Heart right ventricle (tissue), 16 donors: ENCODE measurements at places on chromosomes 5 and 9. TPM values are rescaled to one million over a fixed set of nuclear protein-coding genes. Genes with fewer than 3 reads are reported as not detected.

GRCh38 chr5:149576021-149576420 lies 5.3 kb upstream of the ARHGEF37 start:
- H3K4me3 ChIP-seq = no peak overlapping the region
- peaks cover 18% of the 10 kb centered on the region for H3K4me1 ChIP-seq
- H3K36me3 ChIP-seq = no peaks in the 10 kb centered on the region

- H3K27me3 ChIP-seq = no peaks in the 10 kb centered on the region
- H3K36me3 ChIP-seq = no peaks in the 10 kb centered on the region
- H3K27ac ChIP-seq = no peak overlapping the region
- H3K4me1 ChIP-seq = no peaks in the 10 kb centered on the region
- H3K4me3 ChIP-seq = no peak overlapping the region
- DNase-seq = no peak
Observed at GRCh38 chr9:87898151-87898550, 15.5 kb downstream of the SPATA31E1 start.

DNA sequence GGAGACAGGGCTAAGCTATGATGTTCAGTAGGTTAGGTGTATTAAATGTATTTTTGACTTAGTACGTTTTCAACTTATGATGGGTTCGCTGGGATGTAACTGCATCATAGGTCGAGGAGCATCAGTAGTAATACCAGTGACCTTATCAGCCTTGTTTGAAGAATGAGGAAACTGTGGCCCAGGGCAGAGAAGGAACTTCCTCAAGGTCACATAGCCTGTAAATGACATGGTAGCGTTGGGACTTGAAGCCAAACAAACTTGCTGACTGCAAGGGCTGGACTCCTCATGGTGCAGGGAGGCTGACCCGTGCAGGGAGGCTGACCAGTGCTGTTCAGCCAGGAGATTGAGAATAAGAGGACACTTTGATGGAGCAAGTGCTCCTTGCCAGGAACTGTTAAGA lies 21.3 kb upstream of the PTPN3 start:
- no peaks in the 10 kb centered on the region for H3K4me1 ChIP-seq
- no peak overlapping the region for H3K27ac ChIP-seq
- H3K4me3 ChIP-seq = no peak overlapping the region
- DNase-seq = no peak
- no peaks in the 10 kb centered on the region for H3K27me3 ChIP-seq
- no peaks in the 10 kb centered on the region for H3K36me3 ChIP-seq

GRCh38 chr5:82274343-82275211 lies 3.6 kb downstream of the RPS23 start:
- H3K27ac ChIP-seq = no peak overlapping the region
- no peaks in the 10 kb centered on the region for H3K27me3 ChIP-seq
- no peak for DNase-seq
- peaks cover 22% of the 10 kb centered on the region for H3K4me1 ChIP-seq
- peaks cover 3% of the 10 kb centered on the region for H3K36me3 ChIP-seq
- no peak overlapping the region for H3K4me3 ChIP-seq

The ZBED3 gene
- 8.9 TPM for total RNA-seq

DNA sequence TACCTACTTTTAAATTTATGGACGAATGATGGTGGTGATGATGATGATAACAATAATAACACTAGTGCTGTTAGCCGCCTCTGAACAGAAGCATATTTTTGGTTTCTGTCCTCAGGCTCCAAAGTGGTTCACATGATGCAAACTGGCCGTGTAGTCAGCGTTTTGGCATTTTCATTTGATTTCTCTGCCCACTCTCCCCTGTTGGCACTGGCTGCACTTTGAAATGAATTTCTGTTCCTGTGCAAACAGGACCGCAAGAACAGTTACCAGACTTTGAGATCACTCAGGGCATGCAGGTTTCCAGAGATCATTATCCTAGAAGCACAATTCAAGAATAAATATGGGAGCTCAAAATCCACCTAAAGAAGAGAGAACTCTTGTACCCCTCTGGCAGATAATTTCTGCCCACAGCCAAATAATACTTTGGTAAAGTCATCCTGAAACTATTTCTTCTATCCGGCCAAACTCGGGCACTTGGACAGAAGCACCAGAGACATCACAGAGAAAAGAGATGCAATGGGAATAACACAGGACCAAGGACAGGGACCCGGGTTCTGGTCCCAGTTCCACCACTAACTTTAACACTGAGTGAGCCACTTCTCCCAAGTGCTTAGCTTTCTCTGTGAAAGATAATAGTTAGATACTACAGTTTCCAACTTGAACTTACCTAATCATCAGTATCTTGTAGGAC lies 201.7 kb upstream of the PTGER4 start:
- no peak overlapping the region for H3K4me3 ChIP-seq
- H3K27ac ChIP-seq = no peak overlapping the region
- no peak for DNase-seq
- H3K4me1 ChIP-seq = no peaks in the 10 kb centered on the region
- no peaks in the 10 kb centered on the region for H3K36me3 ChIP-seq

GRCh38 chr5:118196229-118196628 lies 792.1 kb downstream of the DTWD2 start:
- H3K4me1 ChIP-seq = no peaks in the 10 kb centered on the region
- DNase-seq = no peak
- H3K4me3 ChIP-seq = no peak overlapping the region
- H3K36me3 ChIP-seq = no peaks in the 10 kb centered on the region

- H3K27me3 ChIP-seq = no peaks in the 10 kb centered on the region
- H3K4me3 ChIP-seq = no peak overlapping the region
- H3K27ac ChIP-seq = no peak overlapping the region
Observed at GRCh38 chr5:139809331-139809810, 13.8 kb downstream of the PSD2 start.

The TAF11L5 gene
- total RNA-seq = not detected

GRCh38 chr5:152374711-152375275 lies 30.3 kb downstream of the NMUR2 start:
- DNase-seq = no peak
- no peaks in the 10 kb centered on the region for H3K4me1 ChIP-seq
- no peak overlapping the region for H3K4me3 ChIP-seq

DNA sequence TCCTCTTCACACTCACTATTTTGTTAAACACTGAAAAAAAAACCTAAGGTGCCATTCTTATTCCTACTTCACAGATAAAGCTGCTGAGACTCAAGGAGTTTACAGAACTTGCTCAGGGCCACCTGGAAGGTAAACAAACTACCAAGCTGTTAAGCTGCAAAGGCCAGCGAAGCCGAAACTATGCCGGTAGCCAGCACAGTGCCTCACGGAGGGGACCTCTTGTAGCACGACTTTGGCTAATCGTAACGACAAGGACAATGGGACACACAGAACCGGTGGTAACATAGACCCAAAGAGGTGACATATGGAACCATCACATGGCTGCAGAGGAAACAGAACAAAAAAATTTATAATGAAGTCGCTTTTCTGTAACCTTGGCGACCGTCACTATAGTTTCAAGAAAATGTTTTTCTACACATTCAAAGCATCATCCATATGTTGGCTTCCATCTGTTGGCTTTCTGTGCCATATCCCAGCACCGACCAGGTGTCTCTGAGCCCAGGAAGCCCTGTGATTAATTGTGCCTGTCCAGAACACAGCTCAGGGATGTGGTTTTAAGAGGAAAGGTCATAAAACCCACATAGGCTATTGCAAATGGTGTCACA lies 60.3 kb downstream of the S1PR3 start:
- H3K27ac ChIP-seq = no peak overlapping the region
- peaks cover 7% of the 10 kb centered on the region for H3K27me3 ChIP-seq
- H3K36me3 ChIP-seq = no peaks in the 10 kb centered on the region
- no peak overlapping the region for H3K4me3 ChIP-seq

The AGXT2 gene
- not detected for total RNA-seq

The LRRC19 gene
- not detected for total RNA-seq

- H3K4me1 ChIP-seq = no peaks in the 10 kb centered on the region
- H3K27me3 ChIP-seq = no peaks in the 10 kb centered on the region
- H3K36me3 ChIP-seq = no peaks in the 10 kb centered on the region
- DNase-seq = no peak
Observed at GRCh38 chr9:77679088-77679487, 31.0 kb upstream of the GNA14 start.

GRCh38 chr5:126615286-126615685 lies 14.5 kb downstream of the PHAX start:
- H3K36me3 ChIP-seq = peaks cover 14% of the 10 kb centered on the region
- no peak overlapping the region for H3K4me3 ChIP-seq
- no peaks in the 10 kb centered on the region for H3K4me1 ChIP-seq
- DNase-seq = no peak
- H3K27me3 ChIP-seq = no peaks in the 10 kb centered on the region

- H3K36me3 ChIP-seq = peaks cover 53% of the 10 kb centered on the region
- H3K27ac ChIP-seq = no peak overlapping the region
- H3K4me1 ChIP-seq = no peaks in the 10 kb centered on the region
Observed at GRCh38 chr5:176342766-176343458, 18.7 kb downstream of the KIAA1191 start.

The ATP6V1G1 gene
- total RNA-seq = 53.1 TPM

GRCh38 chr5:139985290-139985689 lies 57.8 kb downstream of the NRG2 start:
- H3K4me1 ChIP-seq = peaks cover 45% of the 10 kb centered on the region
- no peak overlapping the region for H3K4me3 ChIP-seq
- no peaks in the 10 kb centered on the region for H3K36me3 ChIP-seq
- no peaks in the 10 kb centered on the region for H3K27me3 ChIP-seq
- H3K27ac ChIP-seq = peak overlapping the region; percentile 69

DNA sequence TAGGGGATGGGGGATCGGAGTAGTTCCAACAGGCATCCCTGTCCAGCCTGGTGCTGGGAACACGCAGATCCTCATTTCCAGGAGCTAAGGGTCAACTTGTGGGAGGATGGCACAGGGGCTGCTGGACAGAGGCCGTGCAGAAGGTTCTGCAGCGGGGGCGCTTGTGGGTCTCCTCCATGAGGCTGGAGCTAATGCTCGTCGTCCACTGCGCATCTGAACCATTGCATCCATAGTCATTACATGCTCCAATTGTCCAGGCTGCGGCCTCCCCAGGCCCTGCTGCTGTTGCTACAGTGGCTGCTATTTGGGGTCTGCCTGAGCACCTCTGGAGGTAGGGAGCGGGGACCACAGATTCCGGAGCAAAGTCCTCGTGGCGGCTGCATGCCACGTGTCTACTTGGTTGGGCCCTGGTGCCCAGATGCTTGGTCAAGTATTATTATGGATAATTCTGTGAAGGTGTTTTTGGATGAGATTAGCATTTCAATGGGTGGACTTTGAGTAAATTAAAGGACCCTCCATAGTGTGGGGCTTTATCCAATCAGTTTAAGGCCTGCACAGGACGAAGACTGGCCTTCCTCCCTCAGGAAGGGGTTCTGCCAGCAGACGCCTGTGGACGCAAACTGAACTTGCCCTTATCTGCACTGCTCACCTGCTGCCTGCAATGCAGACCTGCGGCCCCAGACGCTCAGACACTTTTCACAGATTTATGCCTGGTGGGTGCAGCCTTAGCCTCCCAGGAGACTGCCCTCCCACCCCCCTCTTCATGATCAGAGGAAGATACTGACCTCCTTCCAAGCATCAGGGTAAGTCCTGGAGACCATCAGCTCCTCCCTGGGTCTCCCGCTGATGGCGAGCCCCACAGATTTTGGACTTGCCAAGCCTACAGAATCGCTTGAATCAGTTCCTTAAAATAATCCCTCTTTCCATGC lies 127.5 kb upstream of the IRX4 start:
- no peaks in the 10 kb centered on the region for H3K27me3 ChIP-seq
- no peak overlapping the region for H3K4me3 ChIP-seq
- no peaks in the 10 kb centered on the region for H3K36me3 ChIP-seq
- H3K27ac ChIP-seq = no peak overlapping the region
- no peak for DNase-seq
- peaks cover 25% of the 10 kb centered on the region for H3K4me1 ChIP-seq

The HSD17B3 gene
- 0.77 TPM for total RNA-seq

- H3K4me3 ChIP-seq = no peak overlapping the region
- peaks cover 28% of the 10 kb centered on the region for H3K4me1 ChIP-seq
- DNase-seq = no peak
- H3K27me3 ChIP-seq = no peaks in the 10 kb centered on the region
- H3K27ac ChIP-seq = no peak overlapping the region
Observed at GRCh38 chr5:176401281-176402205, 13.0 kb downstream of the HIGD2A start.

DNA sequence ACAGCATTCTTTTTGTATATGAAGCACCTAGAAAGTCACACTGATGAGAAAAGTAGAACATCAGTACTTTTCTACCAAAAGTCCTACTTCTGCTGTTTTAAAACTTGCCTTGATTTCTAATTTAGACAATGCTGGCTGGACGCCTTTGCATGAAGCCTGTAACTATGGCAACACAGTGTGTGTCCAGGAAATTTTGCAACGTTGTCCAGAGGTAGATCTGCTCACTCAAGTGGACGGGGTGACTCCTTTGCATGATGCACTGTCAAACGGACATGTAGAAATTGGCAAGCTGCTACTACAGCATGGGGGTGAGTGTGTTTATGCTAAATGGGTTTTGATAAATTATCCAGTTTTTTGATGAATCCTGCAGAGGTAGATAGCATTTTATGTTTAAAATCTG lies 73.5 kb downstream of the SLF1 start:
- no peak overlapping the region for H3K27ac ChIP-seq
- H3K4me1 ChIP-seq = peaks cover 6% of the 10 kb centered on the region
- H3K4me3 ChIP-seq = no peak overlapping the region
- no peak for DNase-seq
- H3K27me3 ChIP-seq = no peaks in the 10 kb centered on the region
- peaks cover 43% of the 10 kb centered on the region for H3K36me3 ChIP-seq

DNA sequence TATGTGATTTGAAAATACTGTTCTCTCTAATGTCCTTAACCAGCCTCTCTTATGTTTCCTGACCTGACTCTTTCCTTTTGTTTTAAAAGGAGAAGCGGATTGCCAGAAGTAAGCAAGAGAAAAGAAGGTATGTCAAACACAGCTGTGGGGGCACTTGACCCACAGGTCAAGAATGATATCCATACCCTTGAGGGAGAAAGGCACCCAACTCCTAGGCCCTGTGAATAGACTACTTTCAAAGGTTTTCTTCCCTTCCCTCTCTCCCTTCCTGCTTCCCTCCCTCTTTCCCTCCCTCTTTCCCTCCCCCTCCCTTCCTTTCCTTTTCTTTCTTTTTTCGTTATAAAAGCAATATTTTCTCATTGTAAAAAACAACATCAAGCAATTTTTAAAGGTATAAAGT lies 306.8 kb downstream of the TRPM3 start:
- H3K4me1 ChIP-seq = no peaks in the 10 kb centered on the region
- no peak overlapping the region for H3K27ac ChIP-seq
- no peak overlapping the region for H3K4me3 ChIP-seq
- H3K27me3 ChIP-seq = no peaks in the 10 kb centered on the region
- H3K36me3 ChIP-seq = no peaks in the 10 kb centered on the region

- no peak for DNase-seq
- H3K4me1 ChIP-seq = no peaks in the 10 kb centered on the region
- no peak overlapping the region for H3K4me3 ChIP-seq
- no peaks in the 10 kb centered on the region for H3K27me3 ChIP-seq
Observed at GRCh38 chr5:96633820-96634219, 28.4 kb upstream of the CAST start.

GRCh38 chr9:19875291-19875920 lies 86.6 kb upstream of the SLC24A2 start:
- no peak overlapping the region for H3K4me3 ChIP-seq
- DNase-seq = no peak
- H3K4me1 ChIP-seq = no peaks in the 10 kb centered on the region
- no peaks in the 10 kb centered on the region for H3K27me3 ChIP-seq

DNA sequence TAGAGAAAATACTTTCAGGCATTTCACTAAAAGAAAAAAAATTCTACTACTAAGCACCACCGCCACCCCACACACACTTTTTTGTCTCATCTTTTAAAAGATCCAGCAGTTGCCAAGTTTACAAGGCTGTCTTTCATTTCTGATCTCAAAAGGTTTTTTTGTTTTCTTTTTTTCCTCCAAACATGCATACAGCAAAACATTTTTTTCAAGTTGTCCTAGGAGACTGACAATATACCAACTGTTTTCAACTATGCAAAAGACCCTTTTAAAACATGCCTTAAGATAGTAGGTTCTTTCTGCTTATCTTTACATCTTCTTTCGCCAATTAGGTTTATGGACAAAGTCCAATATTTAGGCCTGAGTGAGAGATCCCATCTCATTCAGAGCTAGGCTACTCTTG lies 65.2 kb downstream of the HMHB1 start:
- no peak for DNase-seq
- no peaks in the 10 kb centered on the region for H3K27me3 ChIP-seq
- no peaks in the 10 kb centered on the region for H3K36me3 ChIP-seq
